ENCODE measurements at places on chromosomes 3 and 15.
A peak's percentile ranks its signal among the peaks of the same experiment; 100 is the strongest.

DNA sequence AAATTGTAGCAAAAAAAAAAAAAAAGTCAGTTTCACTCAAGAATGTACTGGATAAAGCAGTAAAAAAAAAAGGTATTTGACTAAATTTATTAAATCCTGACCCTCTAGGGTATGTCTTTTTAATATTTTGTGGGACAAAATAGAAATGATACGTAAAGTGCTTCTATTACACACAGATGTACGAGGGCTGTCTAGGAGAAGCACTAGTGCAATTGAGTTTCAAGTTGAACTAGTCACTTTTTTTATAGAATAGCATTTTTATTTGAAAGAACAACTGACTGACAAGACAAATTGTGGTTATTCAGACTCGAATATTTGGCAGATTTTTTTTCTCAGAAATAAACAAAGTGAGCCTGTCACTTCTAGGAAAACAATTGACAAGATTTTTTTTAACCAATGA is 49.0 kb downstream of the CCDC54 start:
- DNase-seq: no peak

- DNase-seq: no peak
Measured at GRCh38 chr3:10474275-10474646, 31.1 kb downstream of the ATP2B2 start.

GRCh38 chr3:172286548-172287148 is 161.6 kb downstream of the GHSR start:
- DNase-seq: no peak

- no peak for DNase-seq
Measured at GRCh38 chr3:83033133-83033532, 1271.7 kb upstream of the GBE1 start.

DNA sequence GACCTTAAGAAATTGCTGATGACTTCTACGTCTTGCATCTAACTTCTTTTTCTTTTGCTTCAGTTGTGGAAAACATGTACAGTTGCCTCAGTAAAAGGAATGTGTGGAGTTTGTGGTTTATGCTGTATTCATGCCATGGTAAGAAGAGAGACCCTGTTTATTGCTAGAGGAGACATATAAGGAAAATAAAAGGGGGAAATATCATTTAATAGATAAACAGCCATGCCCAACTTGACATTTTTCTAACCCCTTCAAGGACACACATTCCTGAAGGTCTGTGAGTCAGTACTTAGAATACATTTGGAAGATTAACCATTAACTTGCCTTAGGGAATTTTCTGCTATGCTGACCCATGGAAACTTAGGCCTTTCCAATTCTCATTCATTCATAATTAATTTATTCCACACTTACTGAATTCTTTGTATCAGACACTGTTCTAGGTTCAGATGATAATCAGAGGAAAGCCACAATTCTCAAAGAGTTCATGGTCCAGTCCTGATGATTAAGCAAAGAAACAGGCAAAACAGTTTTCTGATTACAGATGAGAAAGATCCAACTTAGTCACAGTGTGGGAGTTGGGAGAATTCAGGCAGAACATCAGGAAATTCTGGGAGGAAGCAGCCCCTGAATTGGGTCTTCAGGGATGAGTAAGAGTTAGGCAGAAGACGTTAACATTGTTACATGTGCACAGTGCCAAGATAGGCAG is 329.8 kb upstream of the RASGRP1 start:
- peak; percentile 89 for DNase-seq

DNA sequence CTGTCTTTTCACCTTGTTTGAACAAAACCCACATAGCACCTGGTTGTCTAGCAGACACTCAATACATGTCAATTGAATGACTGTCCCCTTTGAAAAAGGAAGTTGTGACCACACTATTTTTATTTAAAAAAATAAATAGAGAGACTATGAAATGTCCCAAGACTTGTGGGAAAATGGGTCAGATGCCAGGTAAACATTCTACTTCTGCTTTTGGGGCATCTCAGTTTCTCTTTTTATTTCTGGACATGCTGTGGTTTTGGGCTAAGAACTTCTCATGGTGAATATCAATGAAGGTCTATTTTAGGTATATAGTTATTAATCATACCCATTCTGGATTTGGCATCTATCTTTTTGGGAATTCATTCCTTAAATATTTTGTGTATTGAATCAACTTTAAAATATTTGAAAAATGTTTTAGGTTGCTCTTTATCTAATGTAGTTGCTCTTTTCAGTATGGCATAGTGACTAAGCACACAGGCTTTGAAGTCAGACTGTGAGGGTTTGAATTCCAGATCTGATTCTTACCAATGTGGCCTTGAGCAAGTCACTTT is 4.4 kb downstream of the TMEM45A start:
- DNase-seq: no peak

DNA sequence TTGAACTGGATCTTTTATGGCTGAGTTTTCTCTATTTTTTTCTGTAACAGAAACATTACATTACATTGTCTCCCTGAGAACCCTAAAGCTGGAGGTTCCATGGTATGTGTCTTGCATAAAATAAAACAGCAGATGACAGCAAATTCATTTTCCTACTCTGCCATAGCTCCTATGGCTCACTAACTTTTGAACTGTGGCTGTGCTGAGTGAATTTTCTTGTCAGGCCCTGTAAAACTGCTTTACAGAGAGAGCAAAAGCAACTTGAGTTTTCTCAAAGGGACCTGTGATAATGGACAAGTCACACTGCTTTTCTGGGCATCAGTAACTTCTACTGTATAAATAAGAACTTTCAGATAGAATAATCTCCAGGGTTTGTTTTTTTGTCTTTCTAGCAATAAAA is 129.9 kb upstream of the TSC22D2 start:
- DNase-seq: no peak

- DNase-seq: no peak
Measured at GRCh38 chr3:121951291-121951919, 57.2 kb downstream of the SLC15A2 start.

DNA sequence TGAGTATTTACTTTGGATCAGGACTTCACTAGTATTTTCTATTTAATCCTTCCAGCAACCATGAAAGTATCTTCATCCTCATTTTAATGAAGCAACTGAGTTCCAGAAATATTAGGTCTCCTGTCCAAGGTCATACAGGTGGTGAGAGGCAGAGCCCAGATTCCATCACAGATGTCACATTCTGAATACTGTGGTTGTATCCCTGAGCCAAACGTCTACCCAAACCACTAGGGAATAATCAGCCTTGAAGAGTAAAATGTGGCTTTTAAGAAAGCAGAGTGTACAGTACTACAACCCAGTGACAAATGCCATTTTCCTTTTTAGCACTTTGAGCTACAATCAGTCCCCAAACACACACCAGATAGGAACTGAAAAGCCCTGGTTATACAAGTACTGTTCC is 93.3 kb upstream of the TRIM42 start:
- DNase-seq: no peak
